ENCODE measurements at places on chromosomes 3 and 15.

- DNase-seq = no peak
Measured at GRCh38 chr15:101203029-101203573, 48.7 kb downstream of the CHSY1 start.

- DNase-seq = no peak
Measured at GRCh38 chr15:89364341-89364740, 29.7 kb upstream of the POLG start.

DNA sequence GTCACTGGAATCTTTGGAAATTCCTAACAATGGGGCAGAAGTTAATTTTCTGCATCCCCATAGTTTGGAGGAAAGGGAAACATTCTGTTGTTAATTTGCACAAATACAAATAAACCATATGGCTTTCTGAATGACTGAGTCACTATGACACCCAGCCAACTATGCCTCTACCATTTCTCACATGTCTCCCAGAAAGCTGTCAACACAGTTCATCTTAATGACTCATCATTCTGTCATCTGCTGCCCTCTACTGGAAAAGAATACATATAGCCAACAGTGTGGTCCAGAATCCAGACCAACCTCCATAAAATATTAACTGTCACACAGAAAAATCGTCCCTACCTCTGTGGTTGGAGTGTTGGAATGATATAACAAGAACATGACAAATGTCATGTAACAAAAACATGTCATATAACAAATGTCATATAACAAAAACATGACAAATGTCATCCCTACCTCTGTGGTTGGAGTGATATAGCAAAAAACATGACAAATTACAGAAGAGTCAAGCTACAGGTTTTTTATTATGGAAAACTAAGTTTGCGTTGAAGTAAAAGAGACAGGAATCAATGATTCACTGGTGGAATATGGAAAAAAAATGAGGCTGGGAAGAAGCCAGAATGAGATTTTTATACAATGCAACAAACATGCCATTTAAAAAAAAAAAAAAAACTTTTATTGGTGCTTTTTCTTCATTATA, 47.7 kb upstream of the GYG1 start:
- no peak for DNase-seq

GRCh38 chr3:102532901-102533300, 98.1 kb downstream of the ZPLD1 start:
- no peak for DNase-seq

- DNase-seq = no peak
Measured at GRCh38 chr3:195899701-195900435, 8.5 kb downstream of the TNK2 start.

- no peak for DNase-seq
Measured at GRCh38 chr3:128770387-128770786, 44.4 kb downstream of the RAB7A start.

DNA sequence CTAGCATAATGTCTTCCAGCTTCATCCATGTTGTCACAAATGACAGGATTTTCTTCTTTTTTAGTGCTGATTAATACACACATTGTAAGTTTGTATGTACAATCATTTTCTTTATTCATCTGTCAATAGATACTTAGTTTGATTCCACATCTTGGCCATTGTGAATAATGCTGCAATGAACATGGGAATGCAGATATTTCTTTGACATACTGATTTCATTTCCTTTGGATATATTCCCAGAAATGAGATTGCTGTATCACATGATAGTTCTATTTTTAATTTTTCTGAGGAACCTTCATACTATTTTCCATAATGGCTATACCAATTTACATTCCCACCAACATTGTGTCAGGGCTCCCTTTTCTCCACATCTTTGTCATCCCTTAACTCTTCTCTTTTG, 117.9 kb downstream of the MEIS2 start:
- no peak for DNase-seq

All from esophagus muscularis mucosa (tissue), 4 donors.